ENCODE measurements at places on chromosomes 7 and 10.

- no peak for DNase-seq
These were observed 462.4 kb downstream of the DNAJB6 start for GRCh38 chr7:157799076-157799685.

GRCh38 chr10:97483506-97483905 is 14.7 kb downstream of the MMS19 start:
- no peak for DNase-seq

GRCh38 chr10:79310200-79310865 is 36.9 kb upstream of the PPIF start:
- DNase-seq, result no peak

- DNase-seq, result no peak
These were observed 316.6 kb downstream of the SNX13 start for GRCh38 chr7:17623546-17624185.

- no peak for DNase-seq
These were observed 62.5 kb upstream of the CHST15 start for GRCh38 chr10:124155781-124156435.

- DNase-seq, result no peak
These were observed 32.1 kb downstream of the EN2 start for GRCh38 chr7:155489862-155490696.

DNA sequence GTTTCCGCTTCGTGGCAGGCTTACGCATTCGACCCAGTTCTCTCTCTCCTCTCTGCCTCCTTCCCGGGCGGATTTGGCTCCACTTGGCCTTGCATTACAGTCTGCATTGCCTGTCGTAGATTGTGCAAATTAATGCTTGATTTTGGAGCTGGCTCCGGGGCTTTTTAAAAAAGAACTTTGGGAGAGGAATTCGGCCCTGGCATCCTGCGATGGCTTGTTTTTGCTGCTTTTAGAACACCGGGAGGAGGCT is 767 bp downstream of the EIF4EBP2 start:
- no peak for DNase-seq

DNA sequence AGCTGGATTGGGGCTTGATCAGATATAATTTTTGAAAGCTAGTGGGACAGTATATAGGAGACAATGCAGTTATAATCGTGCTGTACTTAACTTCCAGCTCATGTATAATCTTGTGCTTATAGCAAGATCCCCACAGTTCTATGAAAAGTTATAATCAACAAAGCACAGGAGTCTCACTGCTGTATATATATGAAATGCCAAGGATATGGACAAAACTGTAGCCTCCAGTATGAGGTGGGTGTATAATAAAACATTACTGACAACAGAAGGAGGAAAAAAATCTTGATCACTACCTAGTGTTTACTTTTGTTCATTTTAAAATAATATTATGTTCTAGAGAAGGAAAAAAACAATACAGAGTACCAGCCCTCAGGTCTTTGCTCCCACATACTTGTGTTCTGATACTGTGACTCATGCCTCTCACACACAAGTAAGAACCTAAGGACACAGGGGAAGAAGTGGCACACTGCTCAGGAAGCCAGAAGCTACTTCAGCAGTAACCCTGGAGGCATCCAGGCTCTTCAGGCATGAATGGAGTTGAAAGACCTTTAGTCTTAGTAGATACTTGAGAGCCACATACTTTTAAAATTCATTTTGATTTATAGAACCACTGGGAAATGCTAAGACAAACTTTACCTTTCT is 265.7 kb upstream of the IMMP2L start:
- peak; percentile 21 for DNase-seq

- DNase-seq, result no peak
These were observed 29.3 kb downstream of the KCNMA1 start for GRCh38 chr10:77608281-77608680.

DNA sequence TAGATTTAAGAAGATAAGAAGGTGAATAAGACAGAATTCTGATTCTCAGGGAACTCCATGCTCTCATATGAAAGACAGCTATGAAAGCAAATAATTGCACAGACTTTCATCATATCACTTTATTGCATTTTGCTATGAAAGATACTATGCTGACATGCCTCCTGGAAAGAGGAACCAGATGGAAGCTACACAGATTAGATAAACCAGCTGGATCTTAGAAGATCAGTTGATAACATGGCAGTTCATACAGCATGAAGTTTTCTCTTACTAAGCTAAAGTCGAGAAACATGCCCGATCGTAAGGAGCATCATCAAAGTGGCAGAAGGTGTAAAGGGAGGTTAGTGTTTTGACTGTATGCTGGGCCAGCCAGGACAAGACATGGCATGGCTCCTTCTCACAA is 112.5 kb upstream of the DPP6 start:
- DNase-seq, result no peak

DNA sequence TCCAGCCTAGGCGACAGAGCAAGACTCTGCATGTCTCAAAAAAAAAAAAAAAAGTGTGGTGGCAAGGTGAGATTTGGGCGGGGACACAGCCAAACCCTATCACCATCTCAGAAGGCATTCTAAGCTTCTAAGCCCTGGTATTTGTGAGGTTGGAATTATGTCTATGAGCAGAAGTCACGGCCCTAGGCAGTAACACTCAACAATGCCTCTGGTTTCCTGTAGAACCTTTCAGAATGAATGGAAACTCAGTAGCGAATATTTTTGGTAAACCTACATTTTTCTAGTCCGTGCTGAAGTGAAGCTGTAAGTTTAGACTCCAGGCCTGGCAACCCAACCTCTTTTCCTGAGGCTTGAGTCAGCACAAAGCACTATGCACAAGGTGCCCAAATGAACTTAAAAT is 88.3 kb downstream of the FAM107B start:
- no peak for DNase-seq

- DNase-seq, result no peak
These were observed 83.1 kb upstream of the CHCHD3 start for GRCh38 chr7:133165001-133165400.

DNA sequence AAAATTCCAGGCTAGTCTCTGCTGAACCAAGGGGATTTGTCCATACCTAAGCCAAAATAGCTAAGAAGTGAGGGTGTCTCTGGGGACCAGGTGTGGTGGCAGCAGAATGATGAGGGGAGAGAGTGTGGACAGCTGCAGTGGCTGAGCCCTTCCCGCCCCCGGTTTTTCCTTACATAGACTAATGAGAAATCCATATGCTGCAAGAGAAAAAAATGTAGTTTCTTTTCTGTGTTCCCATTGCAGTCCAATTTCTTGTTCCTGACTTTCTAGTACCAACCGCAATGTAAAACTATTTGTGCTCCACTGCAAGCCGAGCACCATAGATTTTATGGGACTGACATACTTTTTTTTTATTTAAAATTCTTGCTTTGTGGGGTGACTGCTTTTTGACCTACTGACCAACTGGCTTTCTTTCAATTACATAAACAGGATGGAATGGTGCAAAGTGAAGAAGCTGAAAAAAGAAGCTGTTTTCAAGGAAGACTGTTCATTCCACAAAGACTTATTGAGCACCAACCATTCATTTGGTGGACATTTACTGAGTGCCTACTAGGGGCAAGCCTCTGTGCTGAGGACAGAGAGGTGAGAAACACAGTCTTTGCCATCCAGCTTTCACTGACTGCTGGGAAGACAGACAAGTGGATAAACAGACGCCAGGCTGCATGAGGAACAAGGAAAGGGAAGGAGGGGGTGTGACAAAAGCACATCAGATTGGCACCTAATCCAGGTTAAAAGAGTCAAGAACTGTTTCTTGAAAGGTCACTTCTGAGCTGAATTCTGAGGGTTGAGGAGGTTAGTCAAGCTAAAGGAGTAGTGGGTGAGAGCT is 9.8 kb downstream of the CEP41 start:
- peak; percentile 52 for DNase-seq

- no peak for DNase-seq
These were observed 380.9 kb downstream of the LRRTM3 start for GRCh38 chr10:67306588-67307205.

DNA sequence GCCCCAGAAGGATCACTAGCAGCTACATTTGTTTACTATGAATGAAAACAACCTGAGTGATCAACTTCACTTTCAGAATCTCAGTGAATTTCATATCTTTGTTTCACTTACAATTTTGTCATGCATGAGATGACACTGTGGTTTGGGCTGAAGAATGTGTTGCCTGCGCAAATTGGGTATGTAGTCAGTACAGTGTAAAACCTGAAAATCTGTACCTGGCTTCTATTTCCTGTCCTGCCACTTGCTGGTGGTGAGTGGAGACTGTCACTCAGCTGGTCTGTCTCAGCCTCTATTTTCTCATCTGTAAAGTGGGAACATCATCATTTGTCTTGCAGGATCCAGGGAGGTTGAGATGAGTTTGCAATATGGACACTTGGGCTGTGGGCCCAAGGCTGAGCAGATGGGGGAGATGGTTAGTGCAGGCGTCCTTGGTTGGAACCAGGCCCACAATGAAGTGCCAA is 118.0 kb downstream of the WDFY4 start:
- DNase-seq, result no peak

GRCh38 chr7:113404245-113404644 is 285.9 kb upstream of the SMIM30 start:
- DNase-seq, result no peak

- DNase-seq, result no peak
These were observed 492.4 kb upstream of the SORCS1 start for GRCh38 chr10:107656932-107657331.

- no peak for DNase-seq
These were observed 19.8 kb downstream of the OR2F1 start for GRCh38 chr7:143974459-143974858.

GRCh38 chr10:99617696-99618095 is 2.5 kb downstream of the SLC25A28 start:
- DNase-seq, result no peak

GRCh38 chr7:159240962-159241361 is 96.3 kb upstream of the VIPR2 start:
- DNase-seq, result no peak

DNA sequence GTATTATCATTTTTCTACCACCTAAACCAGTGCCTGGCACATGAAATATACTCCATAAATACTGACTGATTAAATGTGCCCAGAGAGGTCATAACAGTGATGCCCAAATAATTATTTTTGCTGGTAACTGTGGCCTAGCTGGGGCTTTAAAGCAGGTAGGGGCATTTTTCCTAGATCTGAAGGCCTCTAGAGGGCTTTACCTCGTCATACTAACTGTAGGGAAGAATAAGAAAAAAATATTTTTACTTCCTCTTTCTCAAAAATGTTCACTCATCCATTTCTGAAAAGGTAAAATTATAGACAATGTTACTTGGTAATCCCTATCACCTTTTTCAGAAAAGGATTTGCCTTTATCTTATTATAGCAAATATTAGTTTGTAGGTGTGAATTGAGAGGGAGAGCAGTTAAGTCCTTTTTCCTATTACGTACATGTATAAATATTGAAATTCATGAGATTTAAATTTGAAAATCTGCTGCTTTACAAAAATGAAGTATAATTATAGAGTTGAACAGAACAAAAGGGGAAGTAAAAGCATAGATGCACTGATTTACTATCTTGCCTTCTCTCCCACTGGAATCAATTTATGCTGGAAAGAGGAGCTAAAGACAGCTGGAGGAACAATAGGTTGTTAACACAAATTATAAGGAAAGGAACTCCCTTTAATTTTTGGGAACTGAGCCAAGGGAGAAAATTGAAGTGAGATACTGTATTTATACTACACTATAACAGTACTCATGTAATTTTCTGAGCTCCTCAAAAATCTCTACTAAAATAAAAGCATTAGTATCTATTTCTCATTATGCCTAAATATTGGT is 71.5 kb upstream of the NOBOX start:
- DNase-seq, result no peak

GRCh38 chr7:3042861-3043489 is 692 bp downstream of the CARD11 start:
- DNase-seq, result no peak

DNA sequence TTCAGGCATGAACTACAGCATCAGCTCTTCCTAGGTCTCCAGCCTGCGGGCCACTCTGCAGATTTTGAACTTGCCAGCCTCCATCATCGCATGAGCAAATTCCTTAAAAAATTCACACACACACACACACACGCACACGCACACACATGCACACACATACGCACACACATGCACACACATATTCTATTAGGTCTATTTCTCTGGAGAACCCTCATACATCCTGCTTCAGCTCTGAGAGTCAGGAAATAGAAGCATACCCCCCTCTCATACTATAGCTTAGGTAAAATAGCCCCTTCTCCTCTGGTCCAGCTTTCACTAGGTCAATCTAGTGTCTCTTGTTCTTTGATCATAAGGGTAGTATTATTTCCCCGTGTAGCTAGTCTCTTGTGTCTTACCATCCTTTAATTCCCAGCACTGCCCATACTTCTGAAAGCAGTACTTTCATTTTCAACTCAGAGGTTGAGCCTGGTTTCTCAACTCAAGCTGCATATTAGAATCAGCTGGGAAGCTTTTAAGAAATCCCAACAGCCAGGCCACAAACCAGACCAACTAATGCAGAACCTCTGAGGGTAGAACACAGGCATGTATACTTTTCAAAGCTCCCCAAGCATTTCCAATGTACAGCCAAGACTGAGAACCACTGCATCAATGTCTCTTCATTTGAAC is 30.9 kb upstream of the ITGB8 start:
- DNase-seq, result no peak

- no peak for DNase-seq
These were observed 29.0 kb downstream of the UPP1 start for GRCh38 chr7:48118041-48118440.

GRCh38 chr7:27156916-27157701 is 634 bp upstream of the HOXA7 start:
- no peak for DNase-seq

- no peak for DNase-seq
These were observed 385.5 kb upstream of the PFKP start for GRCh38 chr10:2681891-2682290.

GRCh38 chr7:44062180-44062902 is 3.0 kb downstream of the PGAM2 start:
- DNase-seq, result no peak

DNA sequence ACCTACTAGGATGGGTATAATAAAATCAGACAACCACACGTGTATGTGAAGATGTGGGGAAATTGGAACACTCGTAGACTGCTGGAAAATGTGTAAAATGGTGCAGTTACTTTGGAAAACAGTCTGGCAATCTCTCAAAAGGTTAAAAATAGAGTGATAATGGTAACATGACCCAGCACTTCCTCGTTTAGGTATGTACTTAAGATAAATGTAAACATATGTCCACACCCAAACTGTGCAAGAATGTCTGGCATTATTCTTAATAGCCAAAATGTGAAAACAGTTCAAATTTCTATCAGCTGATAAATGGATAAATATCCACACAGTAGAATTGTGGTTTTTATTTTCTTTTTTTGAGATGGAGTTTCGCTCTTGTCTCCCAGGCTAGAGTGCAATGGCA is 272.8 kb downstream of the ZNF248 start:
- no peak for DNase-seq

DNA sequence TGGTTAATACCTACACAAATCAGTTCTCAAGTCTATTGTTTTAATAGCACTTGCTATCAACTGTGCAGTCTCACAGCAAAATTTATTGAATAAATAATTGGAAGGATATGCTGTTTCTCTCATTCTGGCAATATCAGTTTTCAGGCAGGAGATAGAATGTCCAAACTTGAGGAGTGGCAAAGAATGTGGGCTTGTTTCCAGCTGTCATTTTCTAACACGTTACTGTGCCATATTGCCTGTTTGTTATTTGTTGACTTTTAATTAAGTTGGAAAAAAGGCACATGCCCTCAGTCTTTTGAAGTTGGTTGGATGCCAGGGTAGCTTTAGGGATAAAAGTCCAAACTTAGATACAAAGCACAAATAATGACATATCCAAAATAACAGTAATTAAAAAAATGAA is 52.2 kb downstream of the MAGI2 start:
- DNase-seq, result no peak

Measured in HFF-Myc (cell line).